ENCODE measurements at places on chromosomes 5 and 9.

DNA sequence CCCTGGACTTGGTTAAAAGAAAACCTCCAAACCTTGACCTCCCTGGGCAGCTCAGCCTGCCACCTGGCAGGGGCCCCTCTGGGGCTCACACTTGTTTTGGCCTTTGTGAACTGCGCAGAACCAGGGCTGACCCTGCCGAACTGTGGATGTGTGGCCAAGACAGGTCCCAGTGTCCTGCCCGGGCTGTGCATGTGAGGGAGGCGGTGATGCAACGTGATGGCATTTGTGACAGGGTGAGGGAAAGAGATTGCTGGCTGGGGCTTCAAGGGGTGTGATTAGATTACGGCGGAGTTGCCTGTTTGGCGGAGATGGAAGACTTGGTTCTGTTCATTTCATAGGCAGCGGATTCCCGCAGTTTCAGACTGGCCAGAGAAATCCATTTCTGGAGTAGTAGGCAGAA is 30.4 kb upstream of the NKX2-5 start:
- no peak for DNase-seq

DNA sequence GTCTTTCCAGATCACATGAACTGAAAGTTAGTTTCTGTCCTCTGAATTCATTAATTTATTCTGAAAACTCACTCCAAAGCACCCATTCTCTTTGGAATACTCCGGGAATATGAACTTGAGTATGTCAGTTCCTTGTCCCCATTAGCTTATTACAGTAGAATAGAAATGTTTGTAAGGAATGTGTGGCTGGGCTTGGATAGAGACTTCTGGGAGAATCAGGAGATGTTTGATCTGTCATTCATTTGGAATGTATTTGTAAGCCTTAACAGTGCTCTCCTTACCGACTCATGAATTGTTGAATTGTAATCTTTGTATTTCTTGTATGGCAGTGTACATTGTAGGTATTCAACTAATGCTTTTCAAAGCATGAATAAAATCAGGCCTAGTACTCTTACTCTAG is 548.4 kb downstream of the LRRC70 start:
- DNase-seq: no peak

- no peak for DNase-seq
Measured at GRCh38 chr5:16733331-16734006, 116.7 kb upstream of the RETREG1 start.

DNA sequence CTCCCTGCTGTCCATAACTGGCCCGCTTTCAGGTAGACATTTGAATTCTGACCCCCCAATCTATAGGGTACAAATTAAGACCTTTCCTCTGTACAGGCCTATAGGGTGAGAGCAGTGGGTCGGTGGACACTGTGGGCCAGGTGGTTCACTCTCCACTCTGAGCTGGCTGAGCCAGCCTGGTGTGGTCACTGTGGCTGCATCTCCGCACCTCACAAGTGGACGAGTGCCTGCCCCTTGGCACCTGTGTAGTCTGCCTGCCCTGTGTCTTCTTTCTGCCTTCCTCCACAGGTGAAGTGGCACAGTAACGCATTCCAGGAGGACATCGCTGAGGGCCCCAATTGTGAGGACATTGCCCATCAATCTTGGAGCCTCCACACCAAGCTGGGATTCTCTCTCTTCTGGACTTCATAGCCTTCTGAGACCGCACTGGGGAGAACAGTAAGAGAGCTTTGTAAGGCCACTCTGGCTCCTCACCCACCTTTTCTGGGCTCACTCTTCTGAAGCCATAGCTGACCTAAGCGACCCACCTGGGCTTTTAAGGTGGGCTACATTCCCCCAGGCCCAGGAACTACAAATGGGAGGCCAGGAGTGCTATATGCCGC is 33.5 kb upstream of the JADE2 start:
- DNase-seq: no peak

GRCh38 chr9:121654499-121655140 is 3.2 kb downstream of the DAB2IP start:
- DNase-seq: no peak

DNA sequence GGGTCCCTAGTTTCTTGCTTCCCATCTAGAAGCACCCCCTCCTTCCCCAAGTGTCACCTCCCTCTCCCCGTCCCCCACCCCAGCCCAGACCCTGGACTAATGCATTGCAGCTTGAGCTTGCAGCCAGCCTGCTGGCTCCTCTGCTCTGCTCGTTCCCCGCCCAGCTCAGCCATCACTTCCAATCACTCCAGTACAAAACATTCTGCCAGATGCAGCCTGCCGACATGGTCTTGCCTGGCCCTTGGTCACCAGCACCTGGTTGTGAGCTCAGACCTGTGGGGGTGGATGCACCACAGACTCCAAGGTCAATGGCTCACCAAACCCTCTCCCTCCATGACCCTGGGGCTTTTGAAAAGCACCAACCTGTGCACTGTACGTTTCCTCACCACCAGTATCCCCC is 172.9 kb upstream of the SMIM23 start:
- DNase-seq: no peak
